ENCODE measurements at places on chromosomes 2 and 18. TPM values are rescaled to one million over a fixed set of nuclear protein-coding genes. Genes with fewer than 3 reads are reported as not detected.
A peak's percentile ranks its signal among the peaks of the same experiment; 100 is the strongest.

GLB1L gene
- total RNA-seq: 3.4 TPM

GRCh38 chr2:156896294-156896693 lies 361.2 kb upstream of the GALNT5 start:
- no peaks in the 10 kb centered on the region for H3K27me3 ChIP-seq
- H3K4me3 ChIP-seq: no peak overlapping the region
- H3K36me3 ChIP-seq: no peaks in the 10 kb centered on the region
- DNase-seq: no peak
- no peak overlapping the region for H3K27ac ChIP-seq

DNA sequence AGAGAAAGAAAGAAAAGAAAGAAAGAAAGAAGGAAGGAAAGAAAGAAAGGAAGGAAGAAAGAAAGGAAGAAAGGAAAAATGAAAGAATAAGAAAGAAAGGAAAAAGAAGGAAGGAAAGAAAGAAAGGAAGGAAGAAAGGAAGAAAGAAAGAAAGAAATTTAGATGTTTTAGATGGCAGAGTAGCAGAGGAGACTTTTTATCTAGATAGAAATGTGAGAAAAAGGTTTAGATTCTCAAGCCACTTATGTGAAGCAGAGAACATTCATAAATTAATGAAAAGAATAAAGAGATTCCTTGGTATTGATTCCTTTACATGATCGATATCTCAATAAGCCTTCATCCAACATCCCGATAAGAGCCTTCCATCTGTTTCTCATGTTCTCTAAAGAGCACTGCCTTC lies 513.5 kb downstream of the CNTNAP5 start:
- H3K4me3 ChIP-seq: no peak overlapping the region
- H3K36me3 ChIP-seq: no peaks in the 10 kb centered on the region
- DNase-seq: no peak
- no peaks in the 10 kb centered on the region for H3K4me1 ChIP-seq
- H3K27me3 ChIP-seq: no peaks in the 10 kb centered on the region

SRD5A2 gene
- total RNA-seq: not detected

GBX2 gene
- total RNA-seq: not detected

BOLL gene
- not detected for total RNA-seq

SNRPD1 gene
- 3.2 TPM for total RNA-seq

DNA sequence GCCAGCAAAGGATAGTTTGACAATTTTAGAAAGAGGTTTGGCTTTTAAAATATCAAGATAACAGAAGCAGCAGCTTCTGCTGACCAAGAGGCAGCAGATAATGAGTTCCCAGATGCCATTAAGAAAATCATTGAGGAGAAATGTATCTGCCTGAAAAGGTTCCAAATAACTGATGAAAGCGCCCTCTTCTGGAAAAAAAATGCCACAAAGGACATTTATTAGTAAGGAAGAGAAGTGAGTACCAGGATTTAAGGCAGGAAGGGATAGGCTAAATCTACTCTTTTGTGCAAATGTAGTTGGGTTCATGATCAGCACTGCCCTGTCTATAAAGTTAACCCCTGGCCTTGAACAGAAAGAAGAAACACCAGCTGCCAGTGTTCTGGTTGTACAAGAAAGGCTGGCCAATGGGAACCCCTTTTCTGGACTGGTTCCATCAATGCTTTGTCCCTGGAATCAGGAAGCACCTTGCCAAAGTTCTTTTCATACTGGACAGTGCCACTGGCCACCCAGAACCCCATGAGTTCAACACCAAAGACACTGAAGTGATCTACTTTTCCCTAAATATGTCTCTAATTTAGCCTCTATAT lies 40.6 kb downstream of the DHX57 start:
- no peaks in the 10 kb centered on the region for H3K27me3 ChIP-seq
- H3K36me3 ChIP-seq: peaks cover 18% of the 10 kb centered on the region
- no peak overlapping the region for H3K27ac ChIP-seq
- no peak for DNase-seq
- no peaks in the 10 kb centered on the region for H3K4me1 ChIP-seq

DNA sequence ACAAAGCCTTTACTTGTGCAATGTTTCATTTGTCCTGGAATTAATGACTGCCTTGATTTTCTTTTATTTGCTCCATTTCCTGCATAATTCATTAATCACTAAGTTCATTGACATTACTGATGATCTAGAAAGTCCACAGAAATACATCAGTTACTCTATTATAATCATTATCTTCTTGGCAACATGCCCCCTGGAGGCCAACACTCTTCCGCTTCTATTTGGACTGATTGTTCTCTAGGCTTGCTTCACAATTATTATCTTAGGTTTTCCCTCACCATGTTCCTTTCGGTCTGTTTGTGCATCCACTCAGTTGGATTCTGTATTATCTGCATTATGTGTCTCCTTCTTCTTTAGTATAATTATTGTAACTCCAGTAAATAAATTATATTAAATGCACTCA lies 461.0 kb upstream of the CDH2 start:
- H3K27ac ChIP-seq: no peak overlapping the region
- no peak overlapping the region for H3K4me3 ChIP-seq
- DNase-seq: no peak
- H3K36me3 ChIP-seq: no peaks in the 10 kb centered on the region
- no peaks in the 10 kb centered on the region for H3K27me3 ChIP-seq
- H3K4me1 ChIP-seq: no peaks in the 10 kb centered on the region

CNGA3 gene
- total RNA-seq: not detected

GRCh38 chr2:149473521-149473920 lies 114.1 kb downstream of the MMADHC start:
- no peaks in the 10 kb centered on the region for H3K4me1 ChIP-seq
- no peaks in the 10 kb centered on the region for H3K27me3 ChIP-seq
- no peak overlapping the region for H3K4me3 ChIP-seq
- H3K27ac ChIP-seq: no peak overlapping the region

DNA sequence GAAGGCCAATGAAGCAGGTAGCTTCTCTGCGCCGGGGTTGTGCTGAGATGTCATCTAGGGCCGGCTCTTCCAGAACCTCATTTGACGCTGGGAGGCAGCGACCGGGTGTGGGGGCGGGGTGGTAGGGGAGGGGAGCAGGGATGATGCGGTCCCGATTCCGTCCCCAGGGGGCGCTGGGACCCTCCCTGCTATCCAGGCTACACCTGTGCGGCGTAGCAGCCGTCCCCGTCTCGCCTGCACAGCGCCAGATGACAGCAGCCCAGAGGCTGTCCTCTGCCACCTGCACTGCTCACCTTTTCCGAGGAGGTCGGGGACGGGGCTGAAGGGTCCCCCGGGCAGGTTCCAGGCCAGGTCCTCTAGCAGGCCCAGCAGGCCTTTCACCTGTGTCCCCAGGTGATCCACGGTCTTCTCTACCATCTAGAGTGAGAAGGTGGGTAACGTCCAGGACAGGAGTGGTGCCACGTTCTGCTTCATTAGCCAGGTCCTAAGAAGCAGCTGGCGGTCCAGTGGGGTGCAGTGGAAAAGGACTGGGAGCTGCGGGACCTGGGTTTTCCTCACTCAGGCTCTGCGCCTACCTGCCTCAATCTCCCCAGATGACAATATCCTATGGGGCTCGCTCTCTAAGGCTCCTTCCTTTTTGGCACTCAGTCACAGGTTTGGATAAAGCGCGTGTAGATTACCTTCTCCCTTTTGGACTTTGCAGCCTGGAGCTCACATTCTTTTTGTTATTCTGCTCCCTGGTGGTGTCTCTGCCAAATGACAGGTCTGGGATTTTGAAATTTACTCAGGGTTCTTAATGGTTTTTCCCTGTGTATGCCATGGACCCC lies 56.0 kb upstream of the RAB6C start:
- DNase-seq: peak; percentile 46
- H3K27me3 ChIP-seq: peaks cover 6% of the 10 kb centered on the region
- no peaks in the 10 kb centered on the region for H3K4me1 ChIP-seq
- no peaks in the 10 kb centered on the region for H3K36me3 ChIP-seq

KIAA2012 gene
- total RNA-seq: not detected

DNA sequence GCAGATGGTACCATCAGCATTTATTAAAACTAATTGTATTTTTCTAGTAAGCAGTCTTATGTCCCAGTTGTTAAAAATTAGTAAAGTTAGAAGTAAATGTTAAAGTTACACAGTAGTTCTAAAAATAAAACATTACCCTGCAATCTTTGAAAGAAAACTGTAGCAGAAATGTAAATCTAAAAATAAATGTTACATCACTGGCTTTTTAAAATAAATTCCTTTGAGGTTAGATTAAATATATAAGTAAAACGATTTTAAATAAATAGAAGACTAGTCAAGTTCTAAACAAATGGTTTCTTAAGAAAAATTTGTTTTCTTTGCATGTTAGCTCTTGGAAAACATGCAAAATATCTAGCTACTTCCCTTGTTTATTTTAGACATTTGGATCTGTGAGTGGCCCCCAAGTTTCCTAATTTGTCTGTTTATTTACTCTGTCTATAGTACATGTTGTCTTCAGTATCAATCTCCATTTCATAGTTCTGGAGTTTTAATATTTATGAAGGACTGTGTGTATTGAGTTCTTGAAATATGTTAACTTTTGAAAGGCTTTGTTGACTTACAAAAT lies 58.2 kb downstream of the GLS start:
- H3K36me3 ChIP-seq: no peaks in the 10 kb centered on the region
- no peaks in the 10 kb centered on the region for H3K27me3 ChIP-seq

ALK gene
- total RNA-seq: 0.26 TPM

DNA sequence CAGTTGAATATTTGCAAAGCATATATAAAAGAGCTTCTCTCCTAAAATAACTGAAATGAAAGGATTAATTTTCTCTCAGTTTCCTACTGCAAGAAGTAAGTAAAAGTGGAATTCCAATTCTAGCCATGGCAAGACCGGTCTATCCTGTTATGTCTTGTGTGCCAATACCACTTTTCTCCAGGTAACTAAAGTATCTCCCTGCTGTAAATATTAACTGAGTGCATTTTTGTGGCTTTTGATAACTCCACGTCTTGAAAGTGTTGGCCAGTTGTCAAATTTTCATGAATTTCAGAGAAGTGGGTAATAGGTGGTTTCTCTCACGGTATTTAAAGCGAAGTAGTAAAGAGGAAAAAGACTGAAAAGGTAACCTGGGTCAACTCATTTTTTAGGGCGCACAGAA lies 225.9 kb downstream of the NEDD4L start:
- no peak for DNase-seq
- H3K4me1 ChIP-seq: no peaks in the 10 kb centered on the region
- H3K27me3 ChIP-seq: no peaks in the 10 kb centered on the region
- no peak overlapping the region for H3K4me3 ChIP-seq
- no peaks in the 10 kb centered on the region for H3K36me3 ChIP-seq

RIT2 gene
- not detected for total RNA-seq

GRCh38 chr18:76386886-76387285 lies 108.2 kb downstream of the ZNF516 start:
- H3K36me3 ChIP-seq: no peaks in the 10 kb centered on the region
- H3K4me1 ChIP-seq: peaks cover 25% of the 10 kb centered on the region
- H3K27me3 ChIP-seq: no peaks in the 10 kb centered on the region
- no peak overlapping the region for H3K27ac ChIP-seq

- DNase-seq: no peak
- no peaks in the 10 kb centered on the region for H3K36me3 ChIP-seq
- H3K27ac ChIP-seq: no peak overlapping the region
- H3K4me3 ChIP-seq: no peak overlapping the region
Observed at GRCh38 chr2:44116319-44116718, 52.4 kb upstream of the PPM1B start.

LOXHD1 gene
- total RNA-seq: 0.11 TPM

Measured in right atrium auricular region (tissue), 2 donors.